ENCODE measurements at places on chromosomes 4 and X.

DNA sequence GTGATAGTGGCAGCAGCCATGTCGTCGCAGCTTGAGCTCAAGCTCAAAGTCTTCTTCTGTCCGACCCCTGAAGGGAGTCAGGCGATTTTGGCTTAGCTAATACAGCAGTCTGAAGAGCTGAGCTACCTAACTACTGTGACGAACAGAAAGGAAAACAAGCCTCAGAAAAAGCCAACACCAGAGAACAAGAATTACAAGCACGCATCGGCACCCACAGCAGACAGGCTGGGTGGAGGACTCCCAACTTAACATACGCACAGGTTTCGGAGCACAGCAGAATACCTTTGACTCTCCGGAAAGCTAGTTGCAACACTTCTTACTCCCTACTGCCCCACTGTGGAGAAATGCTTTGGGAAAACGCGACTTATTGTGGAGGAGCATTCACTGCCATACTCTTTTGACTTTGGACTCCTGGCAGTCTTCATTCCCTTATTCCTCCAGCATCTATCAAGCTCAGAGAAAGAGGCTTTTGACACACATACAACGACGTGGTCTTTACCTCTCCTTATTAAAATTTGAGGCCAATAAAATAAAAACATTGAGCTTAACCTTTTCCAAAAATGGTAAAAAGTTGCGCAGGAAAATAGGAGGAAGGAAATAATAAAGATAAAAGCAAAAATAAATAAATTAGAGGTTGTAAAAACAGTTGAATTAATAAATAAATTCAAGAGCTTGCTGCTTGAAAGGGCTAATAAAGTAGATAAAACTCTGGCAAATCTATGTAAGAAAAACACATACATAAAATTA lies 41.3 kb upstream of the GPC3 start:
- DNase-seq: no peak

DNA sequence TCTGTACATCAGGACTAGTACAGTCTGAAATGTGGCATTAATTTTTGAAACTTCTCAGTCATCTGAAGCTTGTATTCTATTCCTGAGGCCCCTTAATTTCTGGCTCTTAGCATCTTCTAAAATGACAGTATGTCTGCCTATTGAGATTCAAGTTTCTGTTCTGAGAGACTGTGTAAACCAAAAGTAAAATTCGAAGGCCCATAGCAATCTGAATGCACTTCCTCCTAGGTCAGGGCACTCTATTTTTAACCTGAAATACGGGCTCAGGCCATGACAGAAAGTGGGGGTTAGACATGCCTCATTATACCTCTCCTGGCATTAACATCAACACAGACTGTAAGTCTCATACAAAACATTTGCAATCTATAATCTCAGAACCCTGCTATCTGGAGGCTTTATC lies 584.4 kb downstream of the KLHL4 start:
- no peak for DNase-seq

DNA sequence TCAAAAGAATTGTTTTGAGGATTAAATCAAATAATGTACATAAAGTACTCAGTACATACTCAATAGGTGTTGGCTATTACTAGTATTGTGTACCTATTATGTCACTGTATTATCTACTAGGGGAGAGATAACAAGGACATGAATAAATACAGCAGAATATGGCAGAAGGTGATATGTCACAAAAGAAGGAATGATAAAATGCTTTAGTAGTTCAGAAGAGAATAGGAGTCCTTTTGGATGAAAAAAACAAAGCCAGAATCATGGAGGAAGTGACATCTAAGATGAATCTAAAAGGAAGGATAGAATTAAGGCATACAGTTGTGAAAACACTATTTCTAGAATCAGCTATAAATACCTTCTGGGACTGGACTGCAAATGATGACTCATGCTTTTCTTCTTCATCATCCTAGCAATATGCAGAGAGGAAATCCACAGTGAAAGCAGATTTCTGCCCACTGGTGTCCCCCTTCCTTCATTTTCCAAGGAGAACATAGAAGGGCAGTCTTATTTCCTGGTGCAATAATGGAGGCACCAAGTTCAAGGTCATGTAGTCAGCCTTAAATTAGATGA lies 98.7 kb downstream of the GLUD2 start:
- DNase-seq: no peak

DNA sequence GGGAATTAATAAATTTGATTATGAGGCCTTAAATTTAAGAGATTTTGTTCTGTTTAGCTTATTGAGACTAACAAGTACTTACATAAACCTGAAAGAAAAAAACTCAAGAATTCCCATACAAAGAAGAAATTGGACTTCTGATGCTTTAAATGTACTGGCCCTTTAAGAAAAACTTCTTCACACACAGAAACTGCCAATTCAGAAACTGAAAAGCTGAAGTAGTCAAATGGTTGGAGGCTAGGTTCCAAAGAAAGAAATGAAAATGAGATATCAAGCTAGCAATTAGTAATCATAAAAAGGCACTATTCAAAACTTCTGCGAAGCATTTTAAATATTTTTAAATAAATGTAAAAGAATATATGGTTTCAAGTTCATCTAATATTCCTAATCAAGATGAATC lies 151.3 kb downstream of the THOC2 start:
- no peak for DNase-seq

DNA sequence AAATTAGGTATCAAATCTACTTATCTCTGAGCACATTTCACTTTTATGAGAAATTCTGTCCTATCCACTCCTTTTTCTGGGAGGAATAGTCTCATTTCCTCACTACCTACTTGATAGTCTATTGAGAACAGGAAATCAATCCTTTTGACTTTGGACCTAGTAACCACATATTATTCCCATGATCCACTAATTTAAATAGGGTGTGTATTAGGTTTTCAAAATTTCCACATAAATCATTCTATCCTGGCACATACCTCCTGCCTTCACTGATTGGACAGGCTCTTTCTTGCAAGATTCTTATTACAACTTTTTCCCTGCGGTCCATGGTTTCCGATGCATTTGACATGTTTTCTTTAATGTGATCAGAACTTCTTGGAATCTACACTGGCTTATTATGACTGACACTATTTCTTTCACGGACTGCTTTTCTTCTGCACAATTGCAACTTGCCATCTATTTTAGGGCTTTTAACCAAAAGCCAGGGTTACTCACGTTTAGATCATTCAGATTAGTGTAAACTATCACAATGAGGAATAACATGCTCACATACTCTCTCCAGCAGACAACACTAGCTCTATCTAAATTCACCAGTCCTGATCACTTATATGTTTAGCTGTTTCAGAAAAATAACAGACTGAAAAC lies 419.9 kb upstream of the SLIT2 start:
- DNase-seq: no peak

DNA sequence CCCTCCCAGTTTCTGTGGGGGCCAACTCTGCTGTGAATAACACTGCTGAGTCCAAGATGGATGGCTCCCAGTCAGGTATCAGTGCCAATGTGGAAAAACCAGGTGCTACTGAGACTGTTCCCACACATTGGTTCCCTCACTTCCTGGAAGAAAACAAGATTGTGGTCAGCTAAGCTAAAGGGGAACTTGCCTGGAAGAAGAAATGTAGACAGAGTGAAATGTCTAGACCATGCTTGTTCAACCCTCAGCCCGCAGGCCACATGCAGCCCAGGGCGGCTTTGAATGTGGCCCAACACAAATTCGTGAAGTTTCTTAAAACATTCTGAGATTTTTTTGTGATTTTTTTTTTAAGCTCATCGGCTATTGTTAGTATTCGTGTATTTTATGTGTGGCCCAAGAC lies 28.6 kb upstream of the UTP14A start:
- DNase-seq: no peak

GRCh38 chrX:107000013-107000515 lies at the start of gene MORC4:
TSS of gene MORC4 (minus strand) at chrX:107000212. CDS start at chrX:106999969, 243 bp downstream.
- peak; percentile 59 for DNase-seq

- no peak for DNase-seq
These were observed 2.3 kb downstream of the FRYL start for GRCh38 chr4:48777739-48778138.

DNA sequence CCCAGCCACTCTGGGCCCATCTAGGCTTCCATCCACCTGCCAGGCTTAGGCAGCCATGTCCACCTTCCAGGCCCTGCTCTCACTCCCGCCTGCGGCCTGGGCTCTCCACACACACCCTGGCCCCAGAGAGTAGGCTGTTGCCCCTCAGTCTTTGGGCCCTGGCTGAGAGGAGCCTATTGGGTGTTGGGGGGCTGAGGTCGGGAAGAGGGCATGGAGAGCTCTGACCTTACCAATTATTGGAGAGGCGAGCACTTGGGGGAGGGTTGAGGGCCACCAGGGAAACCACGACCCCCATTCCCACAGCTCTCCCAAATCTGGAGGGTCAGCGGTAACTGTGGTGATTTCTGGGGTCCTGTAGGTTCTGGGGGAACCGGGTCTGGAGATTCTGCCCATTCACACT lies 38.2 kb downstream of the HTRA3 start:
- no peak for DNase-seq

GRCh38 chrX:135985973-135986310 lies 707 bp downstream of the SLC9A6 start:
- no peak for DNase-seq

DNA sequence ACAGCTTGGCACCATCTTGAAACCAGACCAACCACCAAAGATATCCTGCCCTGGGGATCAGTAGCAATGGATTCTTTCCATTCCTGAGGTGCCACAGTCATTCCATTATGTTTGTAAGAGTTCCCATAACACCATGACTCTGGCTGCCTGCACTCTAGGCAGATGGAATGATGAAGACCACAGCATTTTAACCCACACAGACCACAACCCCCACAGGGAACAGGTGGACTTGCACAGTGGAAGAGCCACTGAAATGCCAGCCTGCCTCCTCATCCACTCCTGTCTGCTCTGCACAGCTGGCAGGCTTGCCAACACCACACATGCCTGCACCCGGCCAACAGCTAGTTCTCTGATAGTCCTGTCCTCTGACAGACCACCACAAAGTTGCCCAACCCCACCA lies 2362.2 kb upstream of the AGA start:
- no peak for DNase-seq

DNA sequence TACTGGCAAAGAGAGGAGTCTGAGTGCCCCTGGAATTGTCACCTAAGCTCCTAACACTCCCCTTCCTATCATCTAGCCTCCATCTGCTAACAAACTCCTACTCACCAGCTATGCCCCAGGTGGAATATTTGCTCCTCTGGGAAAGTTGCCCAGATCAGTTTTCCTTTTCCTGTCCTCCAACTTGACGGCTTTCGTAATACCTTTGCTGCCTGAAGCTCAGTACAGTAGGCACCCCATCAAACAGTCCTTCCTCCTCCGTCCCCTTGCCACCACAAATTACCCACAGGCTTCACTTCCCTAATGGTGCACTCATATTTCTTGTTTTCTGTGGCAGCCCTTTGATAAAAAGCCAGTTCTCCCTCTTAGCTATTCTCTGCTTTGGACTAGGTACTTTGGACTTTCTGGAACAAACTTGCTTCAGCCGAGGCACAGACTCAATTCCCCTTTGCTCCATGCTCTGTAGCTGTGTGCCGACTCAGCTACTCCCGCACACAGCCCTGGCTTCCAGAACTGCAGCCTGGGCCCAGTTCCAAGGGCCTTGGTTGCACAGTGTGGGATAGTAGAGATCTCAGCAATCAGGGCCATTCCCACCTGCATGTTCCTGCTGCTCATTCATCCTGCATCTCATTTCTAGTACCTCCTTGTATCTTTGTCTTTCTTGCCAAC lies 605.1 kb downstream of the BCOR start:
- no peak for DNase-seq

- DNase-seq: no peak
These were observed 13.5 kb upstream of the LIMCH1 start for GRCh38 chr4:41524425-41524824.

GRCh38 chrX:140064993-140065392 lies 99.7 kb upstream of the CXorf66 start:
- DNase-seq: no peak

- DNase-seq: no peak
These were observed 80.3 kb downstream of the LNX1 start for GRCh38 chr4:53511014-53511413.

DNA sequence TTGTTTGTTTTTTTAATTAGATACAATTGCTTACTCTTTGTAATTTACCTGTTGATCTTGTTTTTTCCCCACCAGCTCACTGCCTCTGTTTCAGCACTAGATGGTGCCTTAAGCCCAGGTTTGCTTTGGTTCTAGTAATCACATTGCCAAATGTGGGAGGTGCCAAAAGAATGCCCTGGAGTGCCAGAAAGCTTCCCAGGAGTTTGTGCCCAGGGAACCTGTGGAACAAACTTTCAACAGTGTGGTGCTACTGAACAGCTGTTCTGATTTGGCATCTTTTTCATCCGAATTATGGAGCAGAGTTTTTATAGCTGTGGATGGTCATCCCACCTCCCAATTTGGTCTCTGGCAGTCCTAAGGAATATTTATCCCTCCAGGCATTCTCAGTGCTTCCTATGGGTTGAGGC lies 1000.7 kb downstream of the STIM2 start:
- no peak for DNase-seq

GRCh38 chrX:76184891-76185290 lies 12.0 kb downstream of the PBDC1 start:
- DNase-seq: no peak

DNA sequence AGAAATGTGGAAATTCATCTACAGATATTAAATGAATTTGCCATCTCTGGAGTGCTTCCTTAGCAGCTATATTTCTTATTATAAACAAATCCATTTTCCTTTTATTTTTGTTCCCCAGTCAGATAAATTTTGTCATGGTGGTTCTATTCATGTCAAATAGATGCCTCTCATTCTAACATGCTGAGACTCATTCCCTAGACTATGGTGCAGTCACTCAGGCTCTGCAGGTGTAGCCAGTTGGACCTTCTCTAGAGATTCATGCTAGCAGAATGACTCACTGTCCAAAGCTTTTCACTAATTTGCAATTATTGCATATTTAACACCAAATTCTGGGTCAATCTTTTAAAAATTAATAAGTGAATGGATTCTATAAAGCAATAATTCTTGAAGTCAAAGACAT lies 1392.7 kb downstream of the PCDH7 start:
- DNase-seq: no peak

- no peak for DNase-seq
These were observed 73.5 kb downstream of the CHRDL1 start for GRCh38 chrX:110722135-110722534.

GRCh38 chr4:183106839-183107238 lies 7.8 kb downstream of the WWC2 start:
- DNase-seq: no peak
